SIG-M5 (cell line): ENCODE measurements at places on chromosomes 13 and 19.
A peak's percentile ranks its signal among the peaks of the same experiment; 100 is the strongest.

GRCh38 chr13:34417896-34418295, 524.2 kb upstream of the NBEA start:
- DNase-seq, result no peak

- no peak for DNase-seq
Measured at GRCh38 chr19:41993612-41994483, at the start of gene ATP1A3. Gene ATP1A3, minus strand, starts transcription at chr19:41994230. Its CDS starts 154 bp downstream, at chr19:41994076.

DNA sequence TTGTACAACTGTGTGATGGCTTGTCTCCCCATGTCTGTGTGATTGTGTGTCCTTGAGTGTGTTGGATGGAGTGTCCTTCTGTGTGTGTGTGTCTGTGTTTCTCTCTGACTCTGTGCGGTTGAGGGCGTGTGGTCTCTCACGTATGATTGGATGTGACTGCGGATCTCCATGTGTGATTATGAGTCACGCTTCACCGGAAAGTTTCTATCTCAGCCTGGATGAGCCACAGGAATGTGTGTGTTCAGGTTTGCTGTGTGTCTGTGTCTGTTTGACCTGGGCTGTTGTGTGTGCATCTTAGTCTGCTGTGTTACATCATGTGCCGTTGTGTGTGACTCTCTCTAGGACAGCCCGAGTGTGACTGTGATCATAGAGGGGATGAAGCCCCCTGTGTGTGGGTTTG, 15.5 kb upstream of the ZNF835 start:
- no peak for DNase-seq

- DNase-seq, result no peak
Measured at GRCh38 chr19:13077240-13077639, 25.4 kb downstream of the LYL1 start.

- DNase-seq, result no peak
Measured at GRCh38 chr13:85411591-85411990, 387.6 kb downstream of the SLITRK6 start.

DNA sequence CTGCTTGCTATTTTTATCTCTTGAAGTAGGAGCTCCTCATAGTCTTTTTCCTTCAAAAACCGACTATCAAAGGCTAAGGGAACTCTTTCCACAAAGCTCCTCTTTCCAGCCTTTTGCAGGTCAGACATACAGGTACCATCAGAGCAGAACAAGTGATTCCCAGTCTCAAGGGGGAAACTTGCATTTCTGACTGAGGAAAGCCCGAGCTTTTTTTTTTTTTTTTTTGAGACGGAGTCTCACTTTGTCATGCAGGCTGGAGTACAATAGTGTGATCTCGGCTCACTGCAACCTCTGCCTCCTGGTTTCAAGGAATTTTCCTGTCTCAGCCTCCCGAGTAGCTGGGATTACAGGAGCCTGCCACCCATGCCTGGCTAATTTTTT, 32.0 kb downstream of the RUBCNL start:
- no peak for DNase-seq

DNA sequence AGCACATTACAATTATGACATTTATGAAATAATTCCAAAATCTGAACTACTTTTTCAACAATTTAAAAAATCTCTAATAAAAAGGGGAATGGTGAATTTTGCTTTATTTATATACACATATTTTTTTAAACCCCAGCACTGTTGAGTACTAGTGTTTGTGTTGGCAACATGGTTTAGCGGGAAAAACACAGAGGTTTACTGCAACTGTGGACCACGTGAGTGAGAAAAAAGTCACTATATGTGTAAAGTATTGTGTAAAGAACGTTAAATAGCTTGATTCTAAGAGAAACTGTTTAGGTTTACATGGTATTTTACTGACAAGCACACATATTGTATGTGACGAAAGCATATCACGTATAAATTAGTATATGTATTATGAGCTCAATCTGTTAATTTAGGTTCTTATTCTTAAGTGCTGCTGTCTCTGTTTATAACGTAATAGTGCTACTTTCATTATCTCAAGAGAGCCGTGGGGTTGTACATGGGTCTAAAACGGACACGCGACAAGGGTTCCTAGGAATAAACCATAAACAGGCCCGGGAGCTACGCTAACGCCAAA, 617 bp downstream of the SKA3 start:
- DNase-seq, result no peak

DNA sequence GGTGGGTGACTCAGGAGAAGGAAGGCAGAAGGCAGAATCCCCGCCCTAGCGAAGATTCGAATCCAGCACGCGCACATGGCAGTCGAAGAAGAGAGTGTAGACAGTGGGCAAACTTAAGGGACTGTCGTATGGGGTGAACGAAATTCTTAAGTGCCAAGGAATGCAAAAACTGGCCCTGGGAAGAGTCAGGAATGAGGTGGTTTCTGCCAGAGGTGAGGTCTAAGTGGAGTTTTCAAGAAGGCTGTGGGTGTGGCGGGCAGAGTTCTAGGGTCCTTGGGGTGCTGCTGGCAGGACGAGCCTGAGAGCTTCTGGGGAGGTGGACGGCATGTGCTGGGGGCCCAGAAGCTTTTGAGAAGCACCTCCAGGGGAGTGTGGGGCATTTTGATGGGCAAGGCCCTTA, 63.9 kb upstream of the RNF113B start:
- DNase-seq, result no peak

DNA sequence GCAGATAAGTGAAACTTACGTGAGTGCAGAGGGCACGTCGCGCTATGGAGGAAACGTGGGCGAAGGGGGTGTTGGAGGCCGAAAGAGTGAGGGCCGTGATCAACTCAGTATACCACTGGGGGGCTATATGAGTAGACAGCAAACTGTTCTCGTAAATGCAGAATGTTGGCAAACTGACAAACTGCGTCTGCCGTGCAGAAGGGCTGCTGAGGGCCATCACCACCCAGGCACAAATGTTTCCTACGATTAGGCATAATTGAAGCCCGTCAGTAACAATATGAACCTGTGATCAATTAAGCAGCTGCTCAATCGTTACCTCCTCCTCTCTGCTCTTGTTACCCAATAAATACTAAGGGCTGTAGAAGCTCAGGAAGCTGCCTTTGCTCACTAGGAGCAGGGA, 17.3 kb upstream of the MADCAM1 start:
- no peak for DNase-seq

DNA sequence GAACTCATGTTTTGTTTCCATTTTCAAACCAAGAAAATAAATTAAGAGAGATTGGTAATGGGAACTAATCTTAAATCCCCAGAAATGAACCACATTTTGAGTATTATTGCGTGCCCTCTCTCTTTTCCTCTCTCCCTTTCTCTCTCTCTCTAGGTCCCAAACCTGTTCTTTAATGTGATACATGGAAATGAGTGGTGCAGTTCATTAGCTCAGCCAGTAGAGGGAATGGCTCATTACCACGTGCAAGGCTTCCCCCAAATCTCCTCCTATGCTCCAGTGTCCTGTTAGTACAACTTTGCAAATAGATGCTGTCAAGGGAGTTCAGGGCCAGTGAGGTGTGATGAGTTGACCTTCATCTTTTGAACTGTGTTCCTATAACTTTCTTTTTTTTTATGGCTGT, 178.4 kb downstream of the FGF9 start:
- DNase-seq, result no peak

DNA sequence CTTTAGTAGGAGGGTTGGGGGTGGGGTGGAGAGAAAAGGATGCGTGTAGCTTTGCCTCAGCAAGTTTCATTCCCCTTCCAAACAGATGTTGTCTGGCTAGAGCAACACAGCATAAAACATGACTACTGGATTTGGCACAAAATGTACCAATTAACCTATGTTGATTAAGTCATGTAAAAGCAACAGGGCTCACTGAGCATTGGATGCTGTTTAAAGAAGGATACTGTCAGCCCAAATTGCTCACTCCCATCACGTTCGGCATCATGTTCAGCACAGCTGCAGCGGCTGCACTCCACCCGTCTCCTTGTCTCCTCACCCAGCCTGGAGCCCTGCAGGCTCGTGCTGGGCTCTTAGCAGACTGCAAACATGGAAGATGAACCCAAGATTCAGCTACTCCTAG, 77.5 kb downstream of the DLEU7 start:
- DNase-seq, result no peak

DNA sequence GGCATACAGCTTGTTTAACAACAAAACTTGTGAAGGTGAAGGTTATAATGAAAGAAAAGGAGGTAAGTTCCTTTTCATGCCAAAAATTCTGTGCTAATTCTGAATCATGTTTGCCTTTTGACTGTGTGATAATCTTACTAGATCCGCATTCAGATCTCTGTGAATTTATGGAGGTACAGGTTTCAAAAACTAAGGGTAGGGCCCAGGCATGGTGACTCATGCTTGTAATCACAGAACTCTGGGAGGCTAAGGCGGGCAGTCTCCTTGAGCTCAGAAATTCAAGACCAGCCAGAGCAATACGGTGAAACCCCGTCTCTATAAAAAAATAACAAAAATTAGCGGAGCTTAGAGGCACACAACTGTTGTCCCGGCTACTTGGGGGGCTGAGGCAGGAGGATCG, 45.9 kb downstream of the PCDH9 start:
- no peak for DNase-seq

- no peak for DNase-seq
Measured at GRCh38 chr13:86601351-86601750, 802.1 kb upstream of the SLITRK6 start.

GRCh38 chr13:48493066-48493765, 39.7 kb downstream of the RCBTB2 start:
- DNase-seq, result no peak

DNA sequence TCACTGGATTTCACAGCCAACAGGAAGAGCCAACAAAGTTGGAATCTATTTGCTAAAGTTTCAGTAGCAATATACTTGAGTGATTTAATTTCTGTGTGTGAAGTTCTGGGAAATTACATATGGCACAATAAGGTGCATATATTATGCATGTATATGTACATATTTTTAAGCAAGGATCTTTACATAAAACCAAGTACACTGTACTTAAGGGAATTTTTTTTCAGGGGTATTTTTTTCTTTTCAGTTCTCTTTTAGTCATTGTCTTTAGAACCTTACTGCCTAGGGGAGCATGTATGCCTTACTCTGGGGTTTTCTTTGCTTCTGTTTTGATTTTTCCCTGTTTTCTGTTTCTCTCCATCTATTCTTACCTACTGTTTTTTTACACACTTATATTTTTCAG, 7.4 kb downstream of the RAP2A start:
- DNase-seq, result no peak

DNA sequence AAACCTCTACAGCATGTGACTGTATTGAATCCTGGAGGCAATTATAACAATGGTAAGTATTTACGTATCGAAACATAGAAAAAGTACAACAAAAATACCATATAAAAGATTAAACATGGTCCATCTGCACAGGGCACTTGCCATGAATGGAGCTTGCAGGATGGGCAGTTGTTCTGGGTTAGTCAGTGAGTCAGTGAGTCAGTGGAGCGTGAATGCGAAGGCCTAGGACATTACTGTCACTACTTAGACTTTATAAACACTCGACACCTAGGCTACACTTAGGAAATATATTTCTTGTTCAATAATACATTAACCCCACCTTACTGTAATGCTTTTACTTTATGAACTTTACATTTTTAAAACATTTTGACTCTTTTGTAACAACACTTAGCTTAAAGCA, 35.6 kb upstream of the TMTC4 start:
- DNase-seq, result no peak

GRCh38 chr13:105848494-105848893, 687.0 kb downstream of the EFNB2 start:
- DNase-seq, result no peak

DNA sequence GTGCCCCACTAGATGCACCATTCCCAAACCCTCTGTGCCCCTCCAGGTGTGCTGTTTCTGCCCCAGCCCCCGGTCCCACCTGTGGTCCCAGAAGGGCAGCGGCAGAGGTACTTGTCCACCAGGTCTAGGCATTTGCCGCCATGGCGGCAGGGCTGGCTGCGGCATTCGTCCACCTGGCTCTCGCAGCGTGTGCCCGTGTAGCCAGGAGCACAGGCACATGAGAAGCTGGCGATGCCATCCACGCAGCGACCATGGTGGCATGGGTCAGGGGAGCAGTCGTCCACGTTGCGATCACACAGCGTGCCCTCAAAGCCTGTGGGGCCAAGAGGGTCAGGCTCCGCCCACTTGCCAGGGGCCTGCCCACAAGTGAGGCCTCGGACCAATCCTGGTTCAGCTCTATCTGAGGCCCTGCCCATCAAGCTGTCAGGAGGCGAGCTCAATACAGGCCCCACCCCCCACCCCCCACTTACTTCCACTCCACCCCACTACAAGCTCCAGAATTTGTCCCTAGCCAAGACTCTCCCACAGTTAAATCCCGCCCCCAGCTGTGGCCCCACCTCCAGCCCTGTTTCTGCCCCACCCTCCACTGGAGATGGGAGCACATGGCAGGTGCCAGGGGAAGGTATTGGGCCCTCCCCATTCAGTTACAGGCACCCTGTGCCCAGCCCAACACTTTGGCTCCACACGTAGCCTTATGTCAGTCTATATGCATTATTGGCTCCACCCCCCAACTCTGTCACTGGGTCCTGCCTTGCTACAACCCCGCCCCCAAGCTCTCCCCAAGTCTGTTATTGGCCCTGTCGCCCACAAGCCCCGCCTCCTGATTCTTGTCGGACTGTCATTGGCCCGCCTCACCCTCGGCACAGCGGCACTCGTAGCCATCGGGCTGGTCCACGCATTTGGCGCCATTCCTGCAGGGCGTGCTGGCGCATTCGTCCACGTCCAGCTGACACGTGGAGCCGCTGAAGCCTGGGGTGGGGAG, 13.5 kb downstream of the NOTCH3 start:
- no peak for DNase-seq

DNA sequence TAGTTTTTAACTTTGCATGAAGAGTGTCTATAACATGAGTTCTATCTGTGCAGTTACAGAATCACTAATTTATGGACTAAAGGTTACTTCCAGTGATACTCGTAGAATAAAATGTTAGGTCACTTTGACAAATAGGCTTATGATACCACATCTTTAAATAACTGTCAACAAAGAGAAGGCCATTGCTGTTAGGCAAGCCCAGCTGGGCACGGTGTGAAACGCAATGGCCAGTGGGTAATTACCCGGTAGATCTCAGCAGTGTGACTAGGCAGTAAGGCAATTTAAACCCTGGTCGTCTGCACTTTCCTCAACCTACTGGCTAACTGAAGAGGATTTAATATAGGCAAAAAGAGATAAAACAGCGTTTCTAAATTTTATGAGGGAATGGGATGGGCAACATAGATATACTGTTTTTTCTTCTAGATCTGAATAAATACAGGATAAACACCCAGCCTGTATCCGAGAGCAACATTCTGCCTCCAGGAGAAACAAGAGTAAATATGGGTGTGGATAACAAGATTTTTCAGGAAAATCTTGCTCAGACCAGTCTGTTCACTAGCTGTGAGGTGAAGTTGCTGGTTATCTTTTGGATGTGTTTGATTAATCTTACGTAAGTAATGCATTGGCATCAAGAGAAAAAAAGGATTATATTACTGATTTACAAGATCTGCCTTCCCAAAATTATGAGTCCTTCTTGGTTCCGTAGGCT, 631.3 kb downstream of the EFNB2 start:
- DNase-seq, result no peak

GRCh38 chr19:3655402-3656072, 28.9 kb upstream of the CACTIN start:
- no peak for DNase-seq

GRCh38 chr13:36453516-36453915, 21.2 kb downstream of the CCNA1 start:
- no peak for DNase-seq

- no peak for DNase-seq
Measured at GRCh38 chr13:110377826-110378201, 70.7 kb downstream of the COL4A2 start.

GRCh38 chr19:19591133-19591825, 27.2 kb downstream of the PBX4 start:
- DNase-seq, result peak; percentile 29
